ENCODE measurements at places on chromosomes 7 and 10.
A peak's percentile ranks its signal among the peaks of the same experiment; 100 is the strongest.

DNA sequence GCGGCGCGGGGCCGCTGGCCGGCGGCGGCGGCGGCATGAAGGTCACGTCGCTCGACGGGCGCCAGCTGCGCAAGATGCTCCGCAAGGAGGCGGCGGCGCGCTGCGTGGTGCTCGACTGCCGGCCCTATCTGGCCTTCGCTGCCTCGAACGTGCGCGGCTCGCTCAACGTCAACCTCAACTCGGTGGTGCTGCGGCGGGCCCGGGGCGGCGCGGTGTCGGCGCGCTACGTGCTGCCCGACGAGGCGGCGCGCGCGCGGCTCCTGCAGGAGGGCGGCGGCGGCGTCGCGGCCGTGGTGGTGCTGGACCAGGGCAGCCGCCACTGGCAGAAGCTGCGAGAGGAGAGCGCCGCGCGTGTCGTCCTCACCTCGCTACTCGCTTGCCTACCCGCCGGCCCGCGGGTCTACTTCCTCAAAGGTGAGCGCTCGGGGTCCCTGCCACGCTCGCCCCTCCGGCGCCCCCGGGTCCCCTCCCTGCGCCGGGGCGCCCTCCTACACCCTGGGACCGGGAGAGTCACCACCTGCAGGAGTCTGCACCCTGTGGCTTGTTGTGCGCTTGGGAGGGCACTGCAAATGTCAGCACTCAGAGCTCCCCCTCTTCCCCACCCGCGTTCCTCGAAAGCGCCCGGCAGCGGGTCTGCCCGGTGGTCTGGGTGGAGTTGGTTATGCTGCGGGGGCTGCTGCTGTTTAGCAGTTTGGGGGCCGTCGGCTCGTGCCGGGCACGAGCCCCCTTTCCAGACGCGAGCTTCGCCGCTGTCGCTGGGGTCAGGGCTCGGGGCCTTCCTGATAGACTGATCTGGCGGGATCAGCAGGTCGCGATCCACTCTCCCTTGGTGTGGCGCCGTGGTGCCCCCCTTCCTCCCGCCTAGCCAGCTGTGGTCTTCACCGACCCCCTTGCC lies 627 bp downstream of the DUSP5 start:
- peak; percentile 52 for DNase-seq

DNA sequence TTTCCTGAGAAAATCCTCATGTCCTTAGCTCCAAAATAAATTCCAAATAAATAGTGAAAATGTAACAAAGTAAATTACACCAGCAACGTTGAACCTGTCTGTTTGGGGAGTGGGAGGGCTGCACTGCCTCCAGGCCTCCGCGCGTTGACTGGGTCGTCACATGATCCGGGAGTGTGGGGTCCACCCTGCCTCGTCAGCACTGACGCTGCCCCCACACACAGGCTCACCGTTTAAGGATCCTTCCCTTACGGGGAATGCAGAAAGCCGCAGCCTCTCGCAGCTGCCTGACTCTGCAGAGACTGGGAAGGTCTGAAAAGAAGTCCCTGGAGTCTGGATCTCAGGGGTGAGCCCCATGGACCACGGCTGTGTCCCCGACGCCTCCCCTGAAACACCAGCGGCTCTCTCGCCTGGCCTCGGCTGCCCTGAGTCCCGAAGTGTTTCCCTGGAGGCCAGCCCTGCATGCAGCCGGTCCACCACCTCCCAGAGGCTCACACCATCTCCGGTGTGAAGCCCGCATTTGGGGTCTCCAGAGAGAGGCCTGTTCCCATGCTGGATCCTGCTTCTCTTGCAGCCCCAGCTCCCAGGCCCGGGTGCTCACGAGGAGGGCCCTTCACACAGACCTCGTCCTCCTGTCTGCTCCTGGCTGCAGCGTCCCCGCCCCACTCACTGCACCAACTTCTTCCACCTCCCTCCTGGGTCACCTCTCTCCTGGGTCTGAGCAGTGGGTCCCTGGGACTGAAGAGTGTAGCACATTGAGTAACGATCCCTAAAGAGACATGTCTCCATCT lies 49.5 kb upstream of the ADGRA1 start:
- DNase-seq, result no peak

DNA sequence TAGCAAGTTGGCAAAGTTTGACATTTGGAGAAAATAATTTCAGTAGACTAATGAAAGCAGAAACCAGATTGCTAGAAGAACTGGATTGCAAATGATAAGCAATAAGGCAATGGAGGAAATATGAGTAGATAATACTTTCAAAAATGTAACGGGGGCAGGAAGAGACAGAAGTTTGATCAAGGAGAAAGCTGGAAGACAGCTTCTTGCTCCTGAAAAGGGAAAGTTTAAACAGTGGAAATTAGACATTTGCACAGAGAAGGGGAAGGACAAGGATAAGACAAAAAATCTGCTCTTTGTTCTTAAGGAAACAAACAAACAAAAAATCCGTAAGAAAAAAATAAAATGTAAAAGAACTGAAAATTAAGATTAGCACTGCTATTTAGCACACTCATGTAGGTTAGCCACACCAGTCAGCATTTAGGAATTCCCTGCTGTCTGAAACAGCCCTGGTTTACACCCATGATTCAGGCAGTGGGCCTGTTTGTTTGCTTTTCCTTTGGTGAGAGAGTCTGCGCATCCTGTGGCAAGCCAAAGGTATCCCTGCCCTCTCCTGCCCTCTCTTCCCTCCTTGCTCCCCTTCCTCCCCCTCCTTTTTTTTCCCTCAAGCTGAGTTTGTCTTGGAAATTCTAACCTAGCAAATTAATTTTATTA lies 104.3 kb upstream of the CAV2 start:
- DNase-seq, result no peak

DNA sequence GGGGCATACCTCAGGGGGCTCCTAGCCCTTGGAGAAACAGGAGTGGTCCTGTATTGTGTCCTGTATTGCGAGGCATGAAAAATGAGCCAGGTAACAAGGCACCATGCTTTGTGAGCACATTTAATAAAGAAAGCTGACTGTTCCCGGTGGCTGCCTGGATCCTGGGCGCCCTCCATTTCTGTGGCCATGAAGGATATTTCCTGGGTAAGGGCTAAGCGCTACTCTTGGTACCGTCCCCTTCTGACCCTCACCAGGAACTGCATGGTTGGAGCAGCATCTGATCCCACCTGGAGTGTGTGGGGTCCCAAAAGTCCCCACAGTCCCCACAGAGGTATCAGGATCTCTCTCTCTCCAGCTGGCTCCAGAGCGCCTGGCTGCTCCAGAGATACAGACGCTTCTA lies 139.5 kb downstream of the MAPK8 start:
- no peak for DNase-seq

DNA sequence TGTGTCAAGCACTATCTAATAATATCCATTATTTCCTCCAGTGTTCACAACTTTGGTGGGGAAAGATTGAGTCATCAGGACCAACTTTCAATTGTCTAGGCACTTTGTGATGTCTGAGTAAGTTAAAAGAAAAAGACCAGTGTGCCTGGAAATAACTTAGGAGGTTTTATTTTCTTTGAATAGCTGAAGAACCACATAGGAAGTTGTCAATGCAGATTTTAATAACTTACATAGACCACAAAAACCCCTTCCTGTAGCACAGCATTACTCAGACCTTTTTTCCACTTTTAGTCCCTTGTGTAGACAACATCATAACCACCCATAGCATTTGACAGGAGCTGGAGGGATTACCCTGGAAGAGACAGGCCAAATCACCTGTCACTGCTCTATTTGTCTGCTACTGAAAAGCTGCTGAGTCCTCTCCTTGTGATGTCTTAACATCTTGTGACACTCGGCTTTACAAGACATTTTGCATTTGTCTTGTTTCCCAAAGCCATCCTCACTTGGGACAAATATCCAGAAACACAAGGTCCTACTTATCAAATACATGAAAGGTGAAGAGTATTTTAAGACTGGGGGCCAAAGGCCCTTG lies 241.5 kb upstream of the PTER start:
- no peak for DNase-seq

DNA sequence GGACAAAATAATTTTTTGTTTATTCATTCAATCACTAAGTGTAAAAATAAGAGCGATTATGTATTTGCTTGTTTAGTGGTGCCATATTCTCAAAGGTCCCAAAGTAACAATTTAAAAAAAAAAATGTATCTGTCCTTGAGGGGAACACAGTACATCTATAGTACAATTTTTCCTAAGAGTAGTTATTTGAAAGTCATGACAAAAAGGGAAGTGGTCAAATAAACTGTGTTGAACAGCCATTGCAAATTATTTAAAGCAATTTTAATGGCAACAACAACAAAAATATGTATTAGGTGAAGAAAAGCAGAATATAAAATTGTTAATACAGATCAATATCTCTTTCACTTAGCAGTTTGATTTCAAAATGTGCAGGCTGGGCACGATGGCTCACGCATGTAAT lies 943.5 kb downstream of the CNTNAP2 start:
- DNase-seq, result no peak

DNA sequence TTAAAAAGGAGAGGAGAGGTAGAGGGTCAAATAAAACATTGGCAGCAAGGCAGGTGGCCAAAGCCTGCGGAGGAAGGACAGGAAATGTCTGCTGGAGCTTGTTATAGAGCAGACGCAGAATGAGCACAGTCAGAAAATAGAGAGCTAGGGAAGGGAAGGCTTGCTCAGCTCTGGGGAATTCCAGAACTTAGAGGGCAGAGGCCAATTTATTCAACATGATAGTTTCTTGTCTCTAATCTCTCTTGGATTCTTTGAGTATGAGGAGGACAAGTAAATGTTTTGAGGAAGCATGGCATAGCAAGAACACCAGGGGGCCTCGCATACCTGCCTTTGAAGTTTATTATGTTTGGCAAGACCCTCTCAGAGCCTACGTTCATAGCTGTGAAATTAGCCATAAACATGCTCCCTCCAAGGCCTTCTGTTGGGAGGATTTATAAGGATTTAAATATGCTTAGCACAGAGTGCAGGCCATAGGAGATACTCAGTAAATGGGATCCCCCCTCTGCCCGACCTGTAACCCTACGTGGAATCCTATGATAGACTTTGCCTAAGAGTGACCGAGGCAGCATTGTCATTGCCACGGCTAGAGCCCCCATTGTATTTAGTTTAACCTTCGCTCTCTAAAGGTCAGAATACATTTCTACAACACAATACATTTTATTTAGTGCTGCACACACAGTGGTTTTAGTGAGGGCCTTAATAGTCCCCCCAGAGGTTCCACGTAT lies 293.9 kb downstream of the CCDC3 start:
- no peak for DNase-seq

- no peak for DNase-seq
Observed at GRCh38 chr7:91720260-91720937, 160.1 kb downstream of the MTERF1 start.

GRCh38 chr10:4316161-4316810 lies 509.7 kb upstream of the AKR1E2 start:
- DNase-seq, result no peak
